Stomach (tissue), 19 donors: ENCODE measurements at places on chromosomes 16 and 17. TPM values are rescaled to one million over a fixed set of nuclear protein-coding genes. Genes with fewer than 3 reads are reported as not detected.

Gene TMEM132E
- not detected for total RNA-seq

Gene DPEP3
- total RNA-seq: not detected

Gene FBXL16
- 0.37 TPM for total RNA-seq

Gene KIFC3
- total RNA-seq: 16.3 TPM

Gene PERCC1
- 21.4 TPM for total RNA-seq

Gene GP1BA
- not detected for total RNA-seq

GRCh38 chr16:82037251-82037650 lies 2.2 kb downstream of the HSD17B2 start:
- peak overlapping the region; percentile 40 for H3K4me3 ChIP-seq
- H3K4me1 ChIP-seq: peaks cover 16% of the 10 kb centered on the region
- no peaks in the 10 kb centered on the region for H3K36me3 ChIP-seq
- no peaks in the 10 kb centered on the region for H3K27me3 ChIP-seq

DNA sequence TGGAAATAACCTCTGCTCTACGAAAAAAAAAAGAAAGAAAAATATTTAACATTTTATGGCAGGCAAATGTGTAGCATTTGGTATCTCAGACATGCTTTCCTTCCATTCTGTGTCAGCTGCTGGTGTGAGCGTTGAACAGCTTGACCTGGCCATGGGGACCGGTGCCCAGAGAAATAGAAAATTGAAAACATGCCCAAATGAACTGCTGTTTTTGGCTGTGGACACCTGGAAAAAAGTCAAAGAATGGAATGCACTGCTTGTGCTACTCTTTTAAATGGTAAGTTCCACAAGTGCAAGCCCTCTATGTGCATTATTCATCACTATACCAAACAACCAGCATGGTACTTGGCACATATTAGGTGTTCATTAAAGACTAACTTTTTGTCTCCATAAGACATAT lies 127.2 kb downstream of the CDH8 start:
- no peak overlapping the region for H3K4me3 ChIP-seq
- no peaks in the 10 kb centered on the region for H3K4me1 ChIP-seq
- no peak overlapping the region for H3K27ac ChIP-seq
- peak; percentile 7 for DNase-seq

- H3K4me3 ChIP-seq: no peak overlapping the region
- H3K4me1 ChIP-seq: no peaks in the 10 kb centered on the region
- no peak for DNase-seq
- H3K27ac ChIP-seq: no peak overlapping the region
- no peaks in the 10 kb centered on the region for H3K27me3 ChIP-seq
Observed at GRCh38 chr16:64773638-64774037, 348.2 kb downstream of the CDH11 start.

- DNase-seq: no peak
- H3K27me3 ChIP-seq: no peaks in the 10 kb centered on the region
Observed at GRCh38 chr16:80250381-80250780, 290.4 kb upstream of the DYNLRB2 start.

DNA sequence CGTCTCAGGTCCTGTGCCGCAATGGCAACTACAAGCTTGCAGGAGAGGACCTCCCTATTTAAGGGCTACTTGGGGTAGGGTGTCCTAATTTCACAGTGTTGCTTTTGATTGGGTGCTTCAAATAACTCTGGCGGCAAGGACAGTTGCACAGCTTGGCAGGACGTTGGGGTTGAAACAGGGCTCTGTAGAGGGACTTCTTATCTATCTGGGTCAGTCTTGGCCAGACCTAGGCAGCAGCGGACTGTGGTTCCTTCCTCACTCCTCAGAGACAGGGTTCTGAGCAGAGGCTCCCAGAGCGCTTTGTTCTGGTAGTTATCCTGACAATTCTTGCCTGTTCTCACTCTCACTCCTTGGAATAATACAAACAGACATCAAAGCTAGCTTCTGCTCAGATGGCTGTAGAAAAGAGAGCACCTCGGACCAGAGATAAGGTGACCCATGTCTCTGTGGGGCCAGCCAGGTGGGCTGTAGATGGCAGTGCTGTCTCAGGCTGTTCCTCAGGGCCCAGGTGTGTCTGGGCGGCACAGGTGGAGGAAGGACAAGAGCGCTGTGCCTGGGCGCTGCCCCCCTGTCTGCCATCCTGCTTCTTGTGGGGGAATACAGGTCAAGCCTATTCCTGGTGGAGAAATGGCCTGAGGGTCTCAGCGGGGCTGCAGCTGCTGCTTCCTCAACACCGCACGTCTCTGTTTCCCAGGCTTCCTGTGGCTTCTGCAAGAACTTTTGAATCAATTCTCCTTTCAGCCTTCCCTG lies 61.0 kb downstream of the PLD6 start:
- no peaks in the 10 kb centered on the region for H3K27me3 ChIP-seq
- H3K4me3 ChIP-seq: no peak overlapping the region
- no peaks in the 10 kb centered on the region for H3K4me1 ChIP-seq
- H3K27ac ChIP-seq: no peak overlapping the region

GRCh38 chr16:3038896-3039295 lies 2.2 kb upstream of the BICDL2 start:
- no peak overlapping the region for H3K4me3 ChIP-seq
- H3K4me1 ChIP-seq: peaks cover 4% of the 10 kb centered on the region
- DNase-seq: no peak
- peaks cover 98% of the 10 kb centered on the region for H3K27me3 ChIP-seq
- no peaks in the 10 kb centered on the region for H3K36me3 ChIP-seq

DNA sequence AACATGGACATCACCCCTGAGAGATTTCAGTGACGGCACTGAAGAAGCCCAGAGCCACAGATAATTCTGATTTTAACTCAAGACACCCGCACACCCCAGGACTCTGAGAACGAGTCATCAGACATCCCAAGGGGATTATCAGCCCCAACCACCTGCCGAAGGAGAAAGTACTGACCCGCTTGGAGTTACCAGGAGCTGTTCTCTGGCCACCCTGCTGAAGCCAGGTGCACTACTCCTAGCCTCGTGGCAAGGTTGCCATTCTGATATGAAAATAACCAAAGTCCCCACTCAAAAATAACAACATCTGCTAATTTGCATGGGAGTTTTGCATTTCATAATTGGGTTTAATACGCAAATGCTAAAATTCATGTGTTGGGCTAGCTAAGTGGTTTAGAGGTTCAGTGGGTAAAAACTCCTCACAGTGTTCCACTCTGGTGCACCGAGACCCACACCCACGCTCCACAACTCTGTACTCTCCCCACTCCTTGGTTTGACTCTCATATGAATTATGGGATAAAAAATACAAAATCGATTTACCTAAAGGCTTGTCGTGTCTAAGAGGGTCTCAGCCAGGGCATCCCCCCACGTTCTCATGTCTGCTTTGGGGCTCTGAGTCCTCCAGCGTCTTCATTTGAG lies 143.0 kb upstream of the NOL11 start:
- H3K4me1 ChIP-seq: peaks cover 6% of the 10 kb centered on the region
- H3K36me3 ChIP-seq: peaks cover 18% of the 10 kb centered on the region
- no peak overlapping the region for H3K27ac ChIP-seq
- H3K4me3 ChIP-seq: no peak overlapping the region
- H3K27me3 ChIP-seq: no peaks in the 10 kb centered on the region

DNA sequence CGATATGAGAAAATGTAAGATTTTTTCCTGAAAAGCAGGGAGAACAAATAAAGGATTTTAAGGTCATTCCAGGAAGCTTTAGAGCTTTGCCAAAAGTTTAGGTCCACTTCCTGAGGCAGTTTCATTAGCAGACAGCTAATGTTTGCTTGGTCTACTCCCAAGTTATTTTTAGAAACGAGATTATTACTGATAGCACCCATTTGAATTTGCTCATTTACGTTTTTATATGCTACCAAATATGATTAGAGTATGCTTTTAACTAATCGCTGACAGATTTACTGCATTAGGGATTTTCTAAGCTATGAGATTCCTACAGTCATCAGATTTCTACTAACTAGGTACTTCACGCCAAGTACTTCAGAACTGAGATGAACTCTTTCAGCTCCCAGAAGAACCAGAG lies 98.1 kb downstream of the WNT3 start:
- H3K4me1 ChIP-seq: no peaks in the 10 kb centered on the region

GRCh38 chr17:82615084-82616020 lies 32.9 kb downstream of the WDR45B start:
- no peaks in the 10 kb centered on the region for H3K27me3 ChIP-seq
- DNase-seq: no peak
- peaks cover 89% of the 10 kb centered on the region for H3K36me3 ChIP-seq
- no peak overlapping the region for H3K27ac ChIP-seq
- H3K4me3 ChIP-seq: no peak overlapping the region
- H3K4me1 ChIP-seq: no peaks in the 10 kb centered on the region

GRCh38 chr16:56988161-56988947 lies 1.0 kb upstream of the NLRC5 start:
- DNase-seq: no peak
- H3K4me3 ChIP-seq: peak overlapping the region; percentile 80
- H3K27ac ChIP-seq: peak overlapping the region; percentile 88
- no peaks in the 10 kb centered on the region for H3K27me3 ChIP-seq

GRCh38 chr17:28105501-28105900 lies 63.0 kb downstream of the NLK start:
- H3K4me3 ChIP-seq: no peak overlapping the region
- H3K4me1 ChIP-seq: no peaks in the 10 kb centered on the region
- no peak overlapping the region for H3K27ac ChIP-seq
- no peaks in the 10 kb centered on the region for H3K36me3 ChIP-seq

- peak within 1 kb of the TSS; percentile 90 for H3K27ac ChIP-seq
- no peaks in the 10 kb centered on the region for H3K27me3 ChIP-seq
- peak; percentile 81 for DNase-seq
- peaks cover 55% of the 10 kb centered on the region for H3K4me1 ChIP-seq
- peak within 1 kb of the TSS; percentile 84 for H3K4me3 ChIP-seq
- H3K36me3 ChIP-seq: no peaks in the 10 kb centered on the region
Observed at GRCh38 chr17:29592850-29593551, at the start of gene ANKRD13B. Gene ANKRD13B (plus strand): TSS chr17:29593132. CDS start chr17:29593622, 490 bp downstream.

GRCh38 chr17:29633886-29634285 lies 11.2 kb upstream of the CORO6 start:
- no peaks in the 10 kb centered on the region for H3K27me3 ChIP-seq
- no peaks in the 10 kb centered on the region for H3K4me1 ChIP-seq
- peaks cover 25% of the 10 kb centered on the region for H3K36me3 ChIP-seq
- no peak overlapping the region for H3K4me3 ChIP-seq

DNA sequence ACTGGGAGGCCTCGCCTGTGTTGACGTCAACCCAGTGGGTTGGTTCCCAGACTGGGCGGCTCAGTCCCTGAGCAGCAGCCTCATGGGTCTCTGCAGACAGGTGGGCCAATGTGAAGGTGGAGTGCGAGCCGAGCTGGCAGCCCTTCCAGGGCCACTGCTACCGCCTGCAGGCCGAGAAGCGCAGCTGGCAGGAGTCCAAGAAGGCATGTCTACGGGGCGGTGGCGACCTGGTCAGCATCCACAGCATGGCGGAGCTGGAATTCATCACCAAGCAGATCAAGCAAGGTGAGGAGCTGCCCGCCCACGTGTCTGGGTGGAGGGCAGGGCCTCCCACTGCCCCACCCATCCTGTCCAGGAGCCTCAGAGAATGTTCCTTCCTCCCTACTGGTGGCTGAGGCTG lies 44.1 kb downstream of the MRC2 start:
- DNase-seq: no peak
- H3K4me3 ChIP-seq: no peak overlapping the region
- H3K36me3 ChIP-seq: peaks cover 6% of the 10 kb centered on the region
- H3K27me3 ChIP-seq: no peaks in the 10 kb centered on the region
- H3K27ac ChIP-seq: no peak overlapping the region

DNA sequence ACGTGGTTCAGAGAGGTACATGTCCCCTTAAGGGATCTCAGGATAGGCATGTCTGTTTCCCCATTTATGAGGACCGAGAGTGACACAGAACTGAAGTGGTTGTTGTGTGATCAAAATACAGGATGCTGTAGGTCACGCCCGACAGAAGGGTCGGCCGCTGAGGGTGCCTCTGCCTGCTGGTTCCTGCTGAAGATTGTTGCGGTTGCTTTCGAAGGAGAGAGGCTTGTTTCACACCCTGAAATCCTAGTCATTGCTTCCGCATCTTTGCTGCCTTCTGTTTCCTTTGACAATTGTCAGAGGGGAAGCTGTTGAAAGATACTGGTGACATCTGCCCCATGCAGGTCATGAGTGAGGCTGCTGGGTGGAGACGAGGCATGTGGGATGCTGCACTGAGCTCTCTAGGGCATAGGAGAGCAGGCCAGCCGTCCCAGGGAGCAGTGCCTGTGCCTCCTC lies 3.8 kb upstream of the NAT9 start:
- H3K4me1 ChIP-seq: peaks cover 15% of the 10 kb centered on the region
- H3K27me3 ChIP-seq: no peaks in the 10 kb centered on the region
- H3K27ac ChIP-seq: peak overlapping the region; percentile 55
- peaks cover 33% of the 10 kb centered on the region for H3K36me3 ChIP-seq
- H3K4me3 ChIP-seq: no peak overlapping the region
- DNase-seq: peak; percentile 77

DNA sequence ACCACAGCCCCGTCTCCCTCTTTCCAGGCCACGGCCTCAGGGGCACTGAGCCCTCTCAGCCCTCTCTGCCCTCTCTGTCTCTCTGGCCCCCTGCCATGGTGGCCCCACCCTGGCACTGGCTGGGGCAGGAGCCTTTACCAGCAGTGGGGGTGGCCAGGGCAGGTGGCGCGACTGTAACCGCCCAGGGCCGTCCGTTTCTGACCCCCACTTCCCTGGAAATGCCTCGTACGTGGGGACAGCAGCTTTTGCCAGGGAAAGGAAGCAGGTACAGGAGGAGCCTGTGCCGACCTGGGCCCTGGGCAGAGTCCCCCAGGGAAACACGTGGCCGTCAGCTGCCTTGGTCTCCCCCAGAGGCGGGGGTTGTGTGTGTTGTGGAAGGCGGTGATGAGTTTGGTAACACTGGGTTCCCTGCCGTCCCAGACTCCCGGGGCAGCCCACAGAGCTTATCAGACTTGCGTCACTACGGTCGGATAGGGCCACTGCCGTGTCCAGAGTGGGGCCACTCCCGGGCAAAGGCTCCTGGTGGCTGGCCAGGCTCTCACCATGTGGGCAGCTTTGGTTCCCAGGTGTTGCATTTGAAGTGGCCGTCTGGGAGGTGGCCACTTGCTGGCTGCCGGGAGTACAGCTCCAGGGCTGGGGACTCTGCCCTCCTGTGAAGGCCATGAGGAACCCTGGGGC lies 249.3 kb upstream of the CIBAR2 start:
- no peaks in the 10 kb centered on the region for H3K27me3 ChIP-seq
- no peak overlapping the region for H3K4me3 ChIP-seq
- peak; percentile 40 for DNase-seq
- peak overlapping the region; percentile 80 for H3K27ac ChIP-seq
- no peaks in the 10 kb centered on the region for H3K36me3 ChIP-seq

DNA sequence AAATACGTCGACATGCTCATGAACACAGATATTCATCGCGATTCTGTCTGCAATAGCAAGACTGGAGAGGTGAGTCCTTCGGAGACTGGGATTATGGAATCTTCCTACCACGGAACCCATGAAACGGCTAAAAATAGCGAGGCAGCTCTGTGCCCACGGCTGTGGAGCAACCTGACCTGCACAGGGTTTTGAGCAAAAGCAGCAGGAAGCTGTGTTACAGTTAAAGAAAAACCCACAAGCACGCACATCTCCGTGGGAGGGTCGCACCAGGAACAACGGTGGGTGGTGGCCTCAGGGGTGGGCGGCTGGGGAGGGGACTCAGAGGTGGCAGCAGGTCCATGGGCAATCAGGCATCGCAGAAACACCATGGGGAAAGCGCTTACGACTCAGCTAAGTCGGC lies 24.8 kb downstream of the SLC38A10 start:
- no peaks in the 10 kb centered on the region for H3K27me3 ChIP-seq
- no peaks in the 10 kb centered on the region for H3K4me1 ChIP-seq
- H3K36me3 ChIP-seq: peaks cover 98% of the 10 kb centered on the region
- no peak overlapping the region for H3K4me3 ChIP-seq

DNA sequence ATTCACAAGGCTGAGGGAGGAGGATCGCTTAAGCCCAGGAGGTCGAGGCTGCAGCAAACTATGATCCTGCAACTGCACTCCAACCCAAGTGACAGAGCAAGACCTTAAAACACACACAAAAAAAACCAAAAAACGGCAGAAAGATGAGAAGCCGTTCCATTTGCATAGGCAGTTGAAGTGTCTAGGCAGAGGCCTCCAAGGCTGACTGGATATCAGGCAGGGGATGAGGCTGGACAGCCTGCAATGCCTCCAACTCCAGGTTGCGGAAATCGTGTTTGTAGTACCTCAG lies 2.0 kb upstream of the FBXL19 start:
- no peak for DNase-seq
- H3K4me1 ChIP-seq: peaks cover 32% of the 10 kb centered on the region
- peak overlapping the region; percentile 91 for H3K27ac ChIP-seq
- H3K4me3 ChIP-seq: peak overlapping the region; percentile 66
